ENCODE measurements at places on chromosomes 1 and 21.

GRCh38 chr1:59219916-59220315 lies 77.0 kb upstream of the FGGY start:
- no peak for DNase-seq

- no peak for DNase-seq
Observed at GRCh38 chr21:17526776-17527175, 13.9 kb downstream of the CXADR start.

GRCh38 chr1:43706598-43707189 lies 642 bp upstream of the ST3GAL3 start:
- DNase-seq: no peak

DNA sequence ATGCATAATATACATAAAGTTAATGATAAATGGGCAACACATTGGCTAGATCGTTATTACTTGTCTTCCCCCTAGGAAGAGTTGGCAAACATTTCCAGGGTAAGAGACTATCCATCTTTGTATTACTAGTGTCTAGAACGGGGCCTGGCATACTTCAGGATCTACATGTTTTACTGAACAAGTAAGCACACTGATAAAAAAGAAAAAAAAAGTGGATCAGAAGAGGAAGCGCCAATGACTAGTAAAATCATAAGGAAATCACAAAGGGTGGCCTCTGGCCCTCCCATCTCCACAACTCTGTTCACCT lies 482 bp downstream of the TM2D1 start:
- DNase-seq: no peak

GRCh38 chr1:40630488-40631223 lies 34.8 kb downstream of the RIMS3 start:
- DNase-seq: peak; percentile 10

- DNase-seq: no peak
Observed at GRCh38 chr21:41242238-41242829, 74.3 kb upstream of the FAM3B start.

DNA sequence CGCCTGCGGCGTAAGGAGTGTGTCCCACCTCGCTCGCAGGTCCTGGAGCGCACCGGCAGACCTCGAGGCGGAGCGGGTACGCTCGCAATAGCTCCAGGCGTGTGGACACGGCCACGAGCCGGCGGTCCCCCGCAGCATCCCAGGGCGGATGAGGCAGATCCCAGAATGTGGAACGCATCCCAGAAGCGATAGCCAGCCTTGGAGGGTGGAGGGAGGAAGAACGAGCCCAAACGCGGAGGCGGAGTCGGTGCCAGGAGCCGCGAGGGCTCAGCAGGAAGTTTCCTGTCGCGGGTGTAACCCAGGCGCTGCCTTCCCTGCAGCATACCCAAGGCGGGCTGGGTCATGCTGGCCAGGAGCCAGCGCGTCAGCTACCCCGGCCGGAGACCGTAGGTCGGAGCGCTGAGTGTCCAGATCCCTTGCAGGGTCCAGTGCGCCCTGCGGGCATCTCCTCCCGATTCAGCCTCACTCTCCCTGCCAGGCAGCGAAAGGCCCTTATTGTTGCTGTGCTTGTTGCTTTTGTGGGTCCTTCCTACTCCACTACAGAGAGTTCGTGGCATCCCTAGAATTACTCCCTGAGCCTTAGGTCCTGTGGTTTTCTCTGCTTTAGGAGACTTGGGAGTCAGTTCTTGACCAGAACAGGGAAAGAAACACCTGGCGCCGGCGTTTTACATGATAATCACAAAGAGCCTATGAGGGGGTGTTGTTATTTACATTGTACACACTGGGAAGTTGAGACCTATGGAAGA lies 27.7 kb downstream of the STYXL2 start:
- DNase-seq: peak; percentile 58

DNA sequence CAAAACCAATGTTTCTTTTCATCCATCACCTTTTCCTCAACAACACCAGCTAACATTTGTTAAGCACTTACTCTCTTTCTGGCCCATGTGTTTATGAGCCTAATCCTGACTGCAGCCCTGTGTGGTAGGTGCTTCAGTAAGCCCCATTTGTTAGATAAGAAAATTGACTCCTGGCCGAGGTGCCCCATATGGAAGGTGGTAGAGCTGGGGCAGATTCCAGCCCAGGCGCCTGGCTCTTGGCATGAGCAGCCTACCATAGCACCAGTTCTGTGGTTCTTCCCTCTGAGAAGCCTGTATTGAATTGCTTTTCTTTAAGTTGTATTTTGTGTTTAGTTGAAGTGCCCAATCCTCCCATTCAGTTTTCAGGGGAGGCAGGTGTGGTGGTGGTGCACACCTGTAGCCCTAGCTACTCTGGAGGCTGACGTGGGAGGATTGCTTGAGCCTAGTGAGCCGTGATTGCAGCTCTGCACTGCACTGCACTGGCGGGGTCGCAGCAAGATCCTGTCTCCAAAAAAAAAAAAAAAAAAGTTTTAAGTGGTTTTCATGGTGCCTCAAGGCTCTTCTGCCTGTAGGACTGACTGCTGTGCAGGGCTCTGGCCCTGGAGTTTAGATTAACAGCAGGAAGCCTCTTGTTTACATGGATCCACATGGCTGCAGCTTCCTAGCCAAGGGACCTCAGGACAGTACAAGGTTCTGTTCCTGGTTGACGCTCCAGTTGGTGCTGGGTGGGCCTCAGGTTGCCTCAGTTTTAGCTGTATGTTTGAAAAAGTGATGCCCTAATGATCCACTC lies 125.9 kb downstream of the MRPS6 start:
- no peak for DNase-seq

- no peak for DNase-seq
Observed at GRCh38 chr1:23227806-23228205, 10.5 kb upstream of the HTR1D start.

DNA sequence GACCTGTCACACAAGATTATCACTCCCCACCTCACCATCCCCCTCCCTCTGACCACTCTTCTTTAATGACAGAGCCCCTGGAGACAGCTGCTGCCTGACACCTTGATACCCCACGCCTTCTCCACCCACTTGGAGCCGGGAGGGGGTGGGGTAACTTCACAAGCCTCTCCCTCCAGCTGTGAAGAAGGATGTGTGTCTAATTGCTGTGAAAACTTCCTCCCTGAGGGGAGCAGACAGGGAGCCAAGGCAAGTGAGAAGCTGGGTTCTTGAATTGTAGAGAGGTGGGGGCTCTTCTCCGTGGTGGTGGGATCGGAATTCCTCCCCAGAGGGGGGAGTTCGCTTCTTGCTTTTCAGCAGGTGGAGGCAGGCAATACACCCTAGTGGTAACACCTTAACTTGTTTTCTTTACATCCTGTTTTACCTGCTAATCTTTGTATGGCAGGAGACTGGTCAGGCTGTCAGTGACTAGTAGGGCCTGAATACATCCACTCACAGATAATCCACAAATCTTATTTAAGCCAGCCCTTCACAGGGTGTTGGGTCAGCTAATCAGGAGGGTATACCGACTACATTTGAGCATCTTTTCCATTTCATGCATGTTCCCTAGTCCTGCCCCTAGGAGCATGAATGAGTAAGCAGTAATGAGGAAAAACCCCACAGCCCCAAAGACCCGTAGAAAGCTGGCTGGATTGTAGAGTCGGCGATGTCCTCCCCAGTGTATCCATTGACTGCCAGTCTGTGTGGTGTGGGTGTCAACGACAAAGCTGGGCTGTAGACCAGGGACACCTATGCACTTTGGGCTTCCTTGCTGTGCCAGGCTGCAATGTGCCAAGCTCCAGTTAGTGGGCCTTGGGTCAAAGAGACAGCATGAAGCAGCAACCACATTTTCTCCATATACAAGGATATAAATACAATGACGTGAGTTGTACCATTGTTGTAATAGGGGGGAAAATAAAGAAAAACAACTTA lies 57.3 kb downstream of the NFASC start:
- DNase-seq: no peak

- DNase-seq: peak; percentile 35
Observed at GRCh38 chr1:53811414-53811851, 26.7 kb downstream of the NDC1 start.

DNA sequence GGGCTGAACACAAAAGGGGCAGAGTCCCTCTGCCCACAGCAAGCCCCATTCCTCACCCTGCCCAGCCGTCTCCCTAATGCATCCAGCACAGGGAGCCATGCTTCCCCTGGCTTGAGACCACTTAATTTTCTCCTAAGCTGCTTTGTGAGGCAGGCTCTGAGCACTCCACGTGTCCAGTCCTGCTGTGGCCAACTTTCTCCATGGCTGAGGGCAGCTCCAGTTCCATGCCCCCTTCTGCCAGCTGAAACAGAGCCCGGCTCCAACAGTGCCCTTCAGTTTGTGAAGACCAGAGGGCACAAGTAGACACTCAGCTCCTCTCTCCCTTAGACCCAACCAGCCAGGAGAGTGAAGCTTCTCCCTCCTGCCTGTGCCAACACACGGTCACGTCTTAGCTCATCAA lies 33.8 kb downstream of the PLEKHA6 start:
- no peak for DNase-seq

GRCh38 chr1:231951374-231951773 lies 324.8 kb downstream of the DISC1 start:
- no peak for DNase-seq

DNA sequence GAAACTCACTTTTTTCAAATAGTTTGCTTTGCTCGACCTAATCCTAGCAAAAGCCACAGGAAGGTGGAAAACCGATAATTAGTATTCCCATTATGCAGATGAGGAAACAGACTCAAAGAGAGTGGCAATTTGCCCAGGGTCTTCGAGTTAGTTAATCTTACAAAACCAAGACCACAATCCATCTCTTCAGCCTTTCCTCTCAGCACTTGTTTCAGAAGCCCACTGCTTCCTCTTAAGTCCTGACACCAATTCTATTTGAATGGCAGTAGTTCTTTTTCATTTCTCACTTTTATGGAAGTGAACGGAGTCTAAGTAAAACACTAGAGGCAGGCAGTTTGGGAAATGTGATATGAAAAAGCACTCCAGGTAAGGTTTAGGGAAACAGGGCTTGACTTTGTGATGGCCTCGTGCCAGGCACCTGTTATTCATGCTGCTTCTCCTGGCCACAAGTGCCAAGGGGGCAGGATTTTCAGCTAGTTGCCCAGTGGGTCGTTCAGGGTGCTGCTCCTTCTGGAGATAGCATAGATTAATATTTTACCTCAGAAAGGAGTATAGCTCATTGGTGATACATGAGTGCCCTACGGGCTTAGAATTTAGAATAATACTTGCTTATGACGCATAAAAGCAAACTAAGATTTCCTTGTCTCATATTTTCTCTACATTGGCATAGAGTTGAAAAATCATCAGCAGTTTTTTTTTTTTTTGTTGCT lies 76.6 kb upstream of the NRIP1 start:
- peak; percentile 48 for DNase-seq

GRCh38 chr1:218209351-218209861 lies 75.7 kb upstream of the RRP15 start:
- peak; percentile 14 for DNase-seq

GRCh38 chr21:37370152-37371040 lies 3.8 kb downstream of the DYRK1A start:
- no peak for DNase-seq

GRCh38 chr1:41547781-41548560 lies 63.5 kb upstream of the EDN2 start:
- DNase-seq: no peak

DNA sequence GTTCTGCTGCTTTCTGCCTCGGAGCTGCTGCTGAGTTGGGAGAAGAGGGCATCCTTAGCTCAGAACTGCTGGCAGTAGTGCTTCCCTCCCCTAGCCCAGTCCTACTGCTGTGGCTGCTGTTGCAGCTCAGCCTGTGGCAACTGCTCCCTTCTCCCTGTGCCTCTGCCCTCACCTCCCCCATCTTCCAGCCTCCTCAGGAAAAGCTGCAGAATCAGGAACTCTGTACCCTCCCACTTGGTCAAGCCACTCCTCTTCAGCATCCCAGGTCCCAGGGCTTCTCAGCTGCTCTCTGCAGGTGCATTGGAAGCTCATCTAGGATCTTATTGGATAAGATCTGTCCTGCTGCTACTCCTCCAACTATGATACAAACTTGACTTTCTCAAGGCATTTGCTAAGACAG lies 316.7 kb downstream of the BRINP2 start:
- DNase-seq: no peak

- DNase-seq: peak; percentile 21
Observed at GRCh38 chr1:98677288-98677687, 15.8 kb downstream of the SNX7 start.

DNA sequence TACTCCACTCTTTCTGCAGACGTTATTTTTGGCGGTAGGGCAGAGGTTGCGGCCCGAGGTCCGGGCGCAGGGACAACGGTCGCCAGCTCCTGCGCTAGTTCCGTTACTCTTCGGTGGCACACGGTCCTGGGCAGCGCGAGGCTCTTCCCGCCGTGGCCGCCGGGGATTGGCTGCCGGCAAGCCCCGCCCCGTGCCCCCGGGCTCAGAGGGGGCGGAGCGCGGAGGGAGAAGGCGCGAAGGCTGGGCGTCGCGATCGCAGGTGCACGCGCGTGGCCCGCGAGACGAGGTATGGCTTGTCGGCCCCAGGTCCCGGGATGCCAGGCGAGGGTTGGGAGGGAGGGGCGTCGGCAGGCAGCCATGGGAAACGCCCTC lies 518 bp upstream of the SHE start:
- no peak for DNase-seq

DNA sequence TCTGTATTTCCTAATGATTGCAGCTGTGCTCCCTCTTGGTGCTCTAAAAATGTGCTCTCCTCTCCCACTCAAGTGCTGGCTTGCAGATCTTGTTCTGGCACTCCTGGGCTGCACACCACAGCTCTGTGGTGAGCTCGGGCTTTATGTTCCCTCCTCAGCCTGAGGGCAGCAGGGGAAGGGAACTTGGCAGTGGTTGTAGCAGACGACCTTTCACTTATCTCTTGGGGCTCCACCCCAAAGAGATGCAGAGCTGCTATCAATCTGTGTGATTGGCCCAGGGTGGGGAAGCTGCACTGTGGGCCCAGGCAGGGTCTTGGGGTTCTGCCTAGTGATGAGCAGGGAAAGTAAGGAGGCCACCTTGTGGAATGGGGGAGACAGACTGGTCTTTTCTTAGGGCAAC lies 143.5 kb upstream of the GORAB start:
- no peak for DNase-seq

DNA sequence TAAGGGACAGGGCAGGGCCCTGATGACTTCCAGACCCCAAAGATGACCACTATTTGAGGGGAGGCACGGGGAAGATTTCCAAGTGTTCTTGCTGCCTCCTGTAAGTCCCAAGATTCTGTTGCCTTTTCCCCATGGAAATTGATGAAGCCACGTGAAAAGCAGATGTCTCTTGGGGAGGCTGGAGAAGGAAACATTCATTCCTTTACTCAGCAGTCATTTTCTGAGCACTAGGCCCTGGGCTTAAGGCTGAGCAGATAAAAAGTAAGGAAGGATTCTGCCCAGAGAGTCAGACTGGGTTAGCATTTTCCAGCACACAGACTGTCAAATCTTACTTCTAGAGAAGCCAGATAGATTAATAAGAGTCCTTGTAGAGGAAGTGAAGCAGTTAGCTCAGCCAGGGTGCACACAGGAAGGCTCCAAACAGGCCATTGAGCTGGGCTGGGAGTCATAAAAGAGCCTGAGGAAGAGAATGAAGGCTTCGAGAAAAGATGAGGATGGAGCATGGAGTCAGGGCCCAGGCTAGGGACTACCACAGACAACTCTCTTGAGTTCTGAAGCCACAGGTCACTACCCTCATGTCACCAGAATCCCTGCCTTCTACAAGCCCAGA lies 10.1 kb downstream of the EXTL1 start:
- DNase-seq: no peak
